ENCODE measurements at places on chromosomes 1 and 21. TPM values are rescaled to one million over a fixed set of nuclear protein-coding genes. Genes with fewer than 3 reads are reported as not detected.

TMCC2 gene
- total RNA-seq = 1.3 TPM

ZNF648 gene
- not detected for total RNA-seq

CYP4X1 gene
- total RNA-seq = 0.98 TPM

KRTAP19-8 gene
- total RNA-seq = not detected

HTR6 gene
- total RNA-seq = not detected

CFAP74 gene
- not detected for total RNA-seq

- no peak for DNase-seq
Observed at GRCh38 chr1:100573960-100574359, 36.0 kb downstream of the GPR88 start.

DNA sequence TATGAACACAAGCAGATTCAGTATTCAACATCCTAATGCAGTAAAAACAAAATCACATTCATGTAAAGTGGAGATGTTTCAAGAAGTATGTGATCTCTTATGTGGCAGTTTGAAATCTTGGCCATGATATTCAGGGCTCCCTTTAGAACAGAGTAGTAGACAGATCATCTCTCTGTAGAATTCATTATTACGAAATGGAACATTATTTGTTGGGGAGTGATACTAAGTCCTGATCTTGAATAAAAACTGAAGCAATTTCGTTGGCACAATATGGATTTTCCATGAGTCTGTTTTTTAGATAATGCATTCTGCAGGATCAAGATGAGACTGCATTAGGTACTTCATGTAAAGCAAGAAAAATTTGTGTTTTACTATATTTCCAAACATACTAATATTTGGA is 264.4 kb upstream of the NRIP1 start:
- no peak for DNase-seq

DNA sequence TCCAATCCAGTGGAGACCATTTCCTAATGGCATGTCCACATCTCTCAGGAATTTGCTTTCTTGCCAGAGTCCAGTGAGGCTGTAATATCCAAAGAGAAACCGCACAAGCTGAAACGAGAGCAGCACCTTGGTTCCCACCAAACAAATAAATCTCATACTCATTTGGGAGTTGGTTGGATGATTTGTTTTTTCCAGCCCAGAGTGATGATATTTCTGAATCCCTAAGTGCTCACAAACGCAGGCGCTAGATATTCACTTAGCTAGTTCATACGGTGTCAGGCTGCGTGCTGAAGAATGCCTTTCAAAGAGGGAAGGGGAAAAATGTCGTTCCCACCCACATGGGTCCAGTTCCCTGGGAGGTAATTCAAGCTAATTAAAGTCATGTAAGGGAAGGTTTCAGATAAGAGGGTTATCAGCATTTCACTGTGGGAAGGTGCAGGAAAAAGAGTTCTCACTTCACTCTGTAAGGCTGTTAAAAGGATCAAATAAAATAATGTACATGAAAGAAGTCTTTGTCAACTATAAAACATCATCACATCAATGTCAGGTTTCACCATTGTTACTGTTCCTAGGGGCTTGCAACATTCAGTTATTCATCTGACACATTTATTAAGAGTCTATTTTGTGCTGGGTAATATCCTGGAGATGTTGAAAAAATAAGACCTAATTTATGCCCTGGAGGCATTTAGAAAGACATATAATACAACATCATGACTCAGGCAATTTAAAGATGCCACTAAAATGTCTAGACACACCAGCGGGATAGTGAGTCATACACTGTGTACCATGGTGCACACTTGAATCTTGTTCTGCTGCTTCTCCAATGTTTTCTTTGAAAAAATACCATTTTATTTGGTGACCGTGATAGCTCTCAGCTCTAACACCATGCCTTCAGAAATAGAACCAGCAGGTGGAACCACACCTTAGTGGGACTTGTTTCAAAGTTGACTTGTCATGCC is 19.3 kb downstream of the DPT start:
- no peak for DNase-seq

DNA sequence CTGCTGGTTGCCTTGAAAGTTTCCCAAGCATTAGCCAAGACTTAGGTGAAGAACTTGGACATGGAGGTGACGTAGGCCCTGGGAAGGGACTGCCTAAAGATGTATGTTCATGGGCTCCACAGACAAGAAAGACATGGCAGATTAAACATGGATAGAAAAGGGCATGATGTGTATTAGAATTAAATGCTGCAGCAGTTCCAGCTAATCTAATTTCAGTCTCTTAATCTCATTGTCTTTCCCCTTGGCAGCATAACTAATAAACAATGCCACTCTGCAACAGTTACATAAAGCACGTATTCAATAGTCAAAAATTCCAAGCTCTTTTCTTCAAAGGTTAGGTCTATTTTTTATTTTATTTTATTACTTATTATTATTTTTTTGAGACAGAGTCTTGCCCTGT is 251.6 kb downstream of the KIF26B start:
- DNase-seq = no peak

GRCh38 chr1:117371441-117372151 is 4.3 kb downstream of the MAN1A2 start:
- peak; percentile 39 for DNase-seq

- peak; percentile 78 for DNase-seq
Observed at GRCh38 chr1:221708987-221709386, 32.9 kb downstream of the DUSP10 start.

GRCh38 chr1:207848234-207848633 is 62.7 kb downstream of the CD34 start:
- no peak for DNase-seq

DNA sequence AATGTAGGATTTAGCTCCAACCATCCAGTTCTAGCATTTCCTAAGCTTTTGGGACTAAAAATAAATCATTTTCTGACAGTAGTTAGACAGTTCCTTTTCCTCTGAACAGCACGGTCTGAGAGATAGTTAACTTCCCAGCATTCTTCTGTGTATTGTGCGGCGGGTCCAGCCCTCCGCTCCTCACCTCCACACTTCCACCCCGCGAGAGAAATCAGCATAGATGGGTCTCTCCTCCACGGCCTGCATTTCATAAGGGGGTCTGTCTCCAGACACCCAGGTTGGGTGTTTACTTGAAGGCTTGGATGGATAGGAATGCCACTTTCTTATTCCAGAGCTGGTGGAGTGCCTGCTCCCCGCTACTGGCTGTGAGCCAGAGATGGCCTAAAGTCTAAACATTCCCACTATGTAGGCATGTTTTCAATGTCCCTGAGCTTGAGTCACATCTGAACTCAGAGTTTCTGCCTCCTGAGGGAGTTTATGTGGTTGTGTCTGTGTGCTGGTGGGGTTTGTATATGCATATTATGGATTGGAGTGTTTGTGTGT is 38.0 kb upstream of the PPP2R5A start:
- DNase-seq = no peak

DNA sequence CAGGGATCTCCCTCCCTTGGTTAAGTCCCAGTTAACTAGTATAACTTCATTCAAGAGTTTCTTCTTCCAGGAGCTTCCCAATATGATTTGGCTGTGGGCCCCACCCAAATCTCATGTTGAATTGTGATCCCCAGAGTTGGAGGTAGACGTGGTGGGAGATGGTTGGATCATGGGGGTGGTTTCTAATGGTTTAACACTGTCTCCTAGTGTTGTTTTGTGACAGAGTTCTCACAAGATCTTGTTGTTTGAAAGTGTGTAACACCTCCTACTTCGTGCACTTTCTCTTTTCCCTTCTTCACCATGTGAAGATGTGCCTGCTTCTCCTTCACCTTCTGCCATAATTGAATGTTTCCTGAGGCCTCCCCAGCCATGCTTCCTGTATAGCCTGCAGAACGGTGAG is 251.8 kb upstream of the FGGY start:
- no peak for DNase-seq

DNA sequence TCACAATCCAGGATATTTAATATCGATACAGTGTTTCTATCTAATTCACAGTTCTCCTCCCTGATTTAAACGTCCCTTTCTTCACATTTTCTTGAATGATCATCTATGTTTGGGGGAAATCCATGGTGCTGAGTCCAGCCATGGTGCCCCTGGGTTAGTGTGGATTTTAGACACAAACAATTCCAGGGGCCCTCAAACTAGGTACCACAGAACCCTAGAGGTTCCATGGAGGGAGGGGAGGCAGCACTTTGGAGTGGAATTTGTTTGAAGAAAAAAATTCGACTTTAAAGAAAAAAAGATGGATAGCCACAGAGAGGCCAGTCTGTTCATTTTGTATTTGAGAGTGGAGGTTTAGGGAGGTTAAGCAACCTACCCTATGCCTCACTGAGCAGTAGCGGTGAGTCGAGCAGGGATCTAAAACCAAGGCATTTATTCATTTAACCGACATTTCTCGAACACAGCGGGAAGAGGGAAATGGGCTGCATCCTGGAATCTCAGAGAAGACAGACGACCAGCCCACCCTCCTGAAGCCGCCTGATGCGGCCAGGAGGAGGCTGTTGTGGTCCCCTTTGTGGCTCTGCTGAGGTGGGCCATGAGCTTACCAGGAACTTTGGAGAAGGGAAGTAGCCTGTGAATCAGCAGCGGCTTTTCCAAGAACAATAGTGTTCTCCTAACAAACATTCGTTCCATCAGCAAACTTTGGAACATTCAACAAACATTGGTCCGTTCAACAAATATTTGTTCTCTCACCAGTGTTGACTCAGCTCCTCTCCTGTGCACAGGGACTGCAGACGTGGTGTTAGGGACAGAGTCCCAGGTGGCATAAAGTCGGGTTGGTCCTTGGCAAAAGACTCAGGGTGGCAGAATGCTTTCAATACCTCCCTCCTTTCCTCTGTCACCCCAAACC is 103.5 kb upstream of the ZBTB40 start:
- DNase-seq = peak; percentile 40
